ENCODE measurements at places on chromosomes 11 and 22. TPM values are rescaled to one million over a fixed set of nuclear protein-coding genes. Genes with fewer than 3 reads are reported as not detected.

- DNase-seq = no peak
Observed at GRCh38 chr22:19111140-19111539, 11.1 kb downstream of the DGCR2 start.

DNA sequence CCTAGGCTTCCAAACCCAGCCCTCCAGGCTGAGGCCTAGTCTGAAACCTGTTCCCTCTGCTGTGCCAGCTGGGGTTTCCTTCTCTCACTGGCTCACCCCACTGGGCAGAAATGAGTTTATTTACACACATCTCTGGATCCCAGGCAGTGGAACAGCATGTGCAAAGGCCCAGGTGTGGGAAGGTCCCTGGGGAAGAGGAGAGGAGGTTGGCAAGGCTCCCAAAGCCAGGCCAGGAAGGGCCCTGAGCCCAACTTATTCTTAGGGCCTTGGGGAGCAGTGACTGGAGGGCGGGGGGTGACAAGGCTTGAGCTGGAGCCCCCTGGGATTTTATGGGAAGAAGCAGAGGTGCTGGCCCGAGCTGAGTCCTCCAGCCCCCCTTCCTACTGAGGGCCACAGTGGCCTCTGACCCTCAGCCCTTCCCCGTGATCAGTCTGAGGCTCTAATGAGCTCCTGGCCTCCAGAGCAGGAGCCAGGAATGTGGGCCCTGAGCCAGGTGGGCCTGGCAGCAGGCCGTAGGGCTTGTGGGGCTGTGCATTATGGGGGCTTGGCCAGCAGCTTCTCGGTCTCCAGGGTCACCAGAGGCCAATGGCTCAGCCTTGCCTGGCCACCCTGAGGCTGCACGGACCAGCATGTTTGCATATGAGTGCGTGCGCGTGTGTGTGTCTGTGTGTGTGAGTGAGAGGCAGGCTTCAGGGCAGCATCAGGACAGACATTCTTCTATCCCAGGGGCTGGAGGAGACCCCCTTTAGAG lies 2.9 kb downstream of the MYO7A start:
- DNase-seq = peak; percentile 82

- no peak for DNase-seq
Observed at GRCh38 chr11:127395034-127395433, 394.5 kb upstream of the KIRREL3 start.

DNA sequence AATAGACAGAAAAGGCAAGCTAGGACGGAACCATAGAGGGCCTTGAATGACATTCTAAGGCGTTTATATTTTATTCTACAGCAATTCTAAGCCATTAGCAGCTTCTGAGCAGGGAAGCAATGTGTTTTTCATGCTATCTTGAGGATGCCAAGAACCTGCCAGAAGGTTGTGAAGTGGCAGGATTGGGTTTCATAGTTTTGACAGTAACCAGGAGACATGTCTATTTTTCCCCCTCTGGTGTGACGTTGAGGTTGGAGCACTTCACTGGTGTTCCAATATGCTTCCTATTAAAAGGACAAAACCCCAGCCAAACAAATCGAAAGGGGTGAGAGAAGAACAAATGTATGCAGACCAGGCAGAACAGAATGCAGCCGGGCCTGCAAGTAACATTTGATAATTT lies 148.2 kb downstream of the SPATA19 start:
- DNase-seq = no peak

DNA sequence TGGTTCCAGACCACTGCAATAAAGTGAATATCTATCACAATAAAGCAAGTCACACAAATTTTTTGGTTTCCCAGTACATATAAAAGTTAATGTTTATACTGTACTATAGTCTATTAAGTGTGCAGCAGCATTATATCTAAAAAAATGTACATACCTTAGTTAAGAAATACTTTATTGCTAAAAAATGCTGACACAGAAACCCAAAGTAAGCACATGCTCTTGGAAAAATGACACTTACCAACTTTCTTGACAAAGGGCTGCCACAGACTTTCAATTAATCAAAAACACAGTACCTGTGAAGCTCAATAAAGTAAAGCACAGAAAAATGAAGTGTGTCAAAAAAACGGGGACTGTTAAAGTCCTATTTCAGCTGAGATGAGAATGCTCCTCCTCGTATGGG lies 16.9 kb downstream of the CABIN1 start:
- DNase-seq = no peak

The LINC01488 gene
- polyA plus RNA-seq = 0.26 TPM

The KCNQ1 gene
- polyA plus RNA-seq = 0.08 TPM

The RFPL2 gene
- polyA plus RNA-seq = not detected

DNA sequence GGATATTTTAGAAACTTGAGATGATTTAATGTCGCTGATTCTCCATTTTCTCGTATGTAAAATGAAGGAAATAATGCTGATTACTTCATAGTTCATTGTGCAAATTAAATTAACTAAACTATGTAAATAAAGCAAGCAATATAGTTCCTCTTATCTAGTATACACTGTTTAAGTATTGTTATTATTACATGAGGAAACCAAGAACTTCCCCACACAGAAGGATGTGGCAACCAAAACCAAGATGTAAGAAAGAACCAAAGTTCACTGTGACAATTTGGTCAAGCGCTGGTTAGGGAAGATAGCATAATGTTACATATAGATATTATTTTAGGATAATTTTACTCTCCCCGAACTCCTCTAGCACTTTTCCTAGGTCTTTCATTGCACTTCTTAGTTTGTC lies 103.2 kb downstream of the XKR3 start:
- DNase-seq = no peak

DNA sequence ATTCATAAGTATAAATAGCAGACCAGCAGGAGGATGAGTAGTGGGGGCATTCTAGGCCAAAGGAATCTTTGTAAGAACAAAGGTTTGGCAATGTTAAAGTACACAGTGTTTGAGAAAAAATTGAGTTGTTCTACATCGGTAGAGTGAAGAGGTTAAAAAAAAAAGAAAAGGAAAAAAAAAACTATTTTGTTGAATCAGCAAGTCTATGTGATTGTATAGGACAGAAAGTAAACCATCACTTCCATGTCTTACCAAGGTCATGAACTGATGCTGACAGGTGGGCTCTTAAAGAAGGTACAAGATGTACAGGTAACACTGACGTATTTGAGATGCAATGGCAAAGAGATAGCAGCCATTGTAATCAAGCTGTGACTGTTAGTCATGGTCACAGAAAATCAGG lies 29.5 kb upstream of the PTH start:
- no peak for DNase-seq

The DPAGT1 gene
- polyA plus RNA-seq = 70.7 TPM

DNA sequence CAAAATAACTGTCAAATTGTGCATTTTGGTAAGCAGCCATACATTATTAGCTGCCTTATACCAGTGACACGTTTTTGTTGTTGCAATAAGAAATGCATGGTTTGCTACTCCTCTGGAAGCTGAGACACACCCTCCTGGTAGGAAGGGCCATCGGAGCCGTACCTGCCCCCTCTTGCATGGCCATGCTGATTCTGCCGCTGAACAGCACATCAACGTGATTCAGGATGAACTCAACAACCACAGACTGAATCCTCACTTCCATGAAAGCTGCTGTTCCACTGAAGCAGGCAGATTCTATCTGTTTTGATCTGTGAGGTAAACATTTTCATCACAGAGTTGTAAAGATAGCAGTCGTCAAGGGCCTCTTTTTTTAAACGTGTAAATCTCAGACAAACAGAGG lies 38.6 kb upstream of the TP53AIP1 start:
- DNase-seq = no peak

GRCh38 chr11:123798513-123799252 lies 7.5 kb downstream of the OR6M1 start:
- DNase-seq = no peak

GRCh38 chr11:125176866-125177265 lies 12.3 kb downstream of the PKNOX2 start:
- DNase-seq = no peak

The CTTN gene
- polyA plus RNA-seq = 113 TPM

The OR8A1 gene
- polyA plus RNA-seq = not detected

GRCh38 chr11:105935791-105936190 lies 86.2 kb downstream of the MSANTD4 start:
- no peak for DNase-seq

- no peak for DNase-seq
Observed at GRCh38 chr22:46289244-46289891, 7.3 kb upstream of the GTSE1 start.

- no peak for DNase-seq
Observed at GRCh38 chr11:133162227-133162626, 370.1 kb downstream of the OPCML start.

GRCh38 chr22:28802595-28803123 lies 2.3 kb upstream of the XBP1 start:
- DNase-seq = peak; percentile 66

GRCh38 chr11:97691061-97691460 lies 1301.2 kb downstream of the JRKL start:
- DNase-seq = no peak

The CLMP gene
- not detected for polyA plus RNA-seq

The ANO5 gene
- polyA plus RNA-seq = 0.08 TPM

DNA sequence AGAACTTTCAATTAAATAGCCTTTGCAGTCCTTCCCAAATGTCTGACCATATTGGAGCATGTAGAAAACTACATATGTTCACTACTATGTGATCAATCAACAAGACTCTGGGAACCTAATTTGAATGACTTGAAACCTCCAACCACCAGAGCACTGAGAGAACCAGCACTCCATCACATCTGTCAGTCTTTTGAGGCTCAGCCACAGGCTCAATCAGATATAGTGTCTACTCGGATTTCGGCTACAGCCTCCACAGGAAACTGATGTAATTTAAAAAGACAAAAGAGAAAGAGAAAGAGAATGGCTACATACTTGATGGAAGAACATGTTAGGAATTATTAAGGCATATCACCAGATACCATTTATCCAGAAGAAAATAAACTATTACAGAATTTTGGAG lies 859.0 kb downstream of the FAM181B start:
- no peak for DNase-seq

DNA sequence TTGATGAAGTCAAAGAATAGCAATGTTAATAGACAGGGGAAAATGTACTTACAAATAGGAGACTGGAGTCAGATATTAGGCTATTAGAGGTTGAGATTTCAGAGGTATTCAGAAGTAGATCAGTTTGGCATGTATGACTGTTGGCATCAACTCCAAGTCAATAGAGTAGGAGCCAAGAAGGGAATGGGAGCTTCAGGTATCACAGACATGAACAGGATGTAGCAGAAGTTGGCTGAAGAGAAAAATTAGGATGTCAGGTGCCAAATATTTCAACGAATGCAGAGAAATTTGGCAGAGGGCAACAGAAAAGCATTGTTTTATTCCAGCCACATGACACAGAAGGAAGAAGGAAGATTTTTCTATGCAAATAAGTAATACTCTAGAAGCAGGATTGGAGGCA lies 69.7 kb downstream of the GLYATL1 start:
- no peak for DNase-seq

DNA sequence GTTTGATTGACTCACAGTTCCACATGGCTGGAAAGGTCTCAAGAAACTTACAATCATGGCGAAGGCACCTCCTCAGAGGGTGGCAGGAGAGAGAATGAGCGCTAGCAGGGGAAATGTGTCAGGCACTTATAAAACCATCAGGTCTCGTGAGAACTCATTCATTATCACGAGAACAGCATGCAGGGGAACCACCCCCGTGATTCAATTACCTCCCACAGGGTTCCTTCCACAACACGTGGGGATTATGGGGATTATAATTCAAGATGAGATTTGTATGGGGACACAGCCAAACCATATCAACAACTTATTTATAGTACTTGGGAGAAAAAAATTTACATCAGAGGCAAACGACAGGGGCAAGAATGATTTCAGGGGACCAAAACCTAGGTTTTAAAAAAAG lies 3.0 kb downstream of the ME3 start:
- DNase-seq = no peak

DNA sequence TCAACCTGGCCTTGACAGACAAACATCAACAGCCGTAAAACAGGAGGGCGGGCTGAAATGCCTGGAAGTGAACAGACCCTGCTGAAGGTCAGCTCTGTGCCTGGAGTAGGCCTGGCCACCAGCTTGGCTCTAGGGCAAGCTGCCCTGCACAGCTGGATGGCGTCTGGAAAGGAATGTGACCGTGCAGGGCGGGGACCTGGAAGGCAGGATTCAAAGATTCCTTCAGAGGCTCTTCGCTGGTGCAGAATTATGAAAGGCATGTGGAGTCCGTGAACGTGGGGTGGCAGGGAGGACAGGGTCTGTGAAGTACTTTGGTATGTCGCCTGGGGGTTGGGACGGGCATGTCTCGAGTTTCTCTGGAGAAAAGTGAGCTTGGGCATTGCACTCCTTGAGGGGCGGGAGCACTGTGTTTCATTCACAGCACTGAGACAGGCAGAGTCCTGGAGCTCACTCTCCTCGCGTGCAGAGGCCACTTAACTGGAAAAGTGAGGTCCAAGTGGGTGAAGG lies 1.5 kb downstream of the EHD1 start:
- DNase-seq = peak; percentile 39

The PGA5 gene
- not detected for polyA plus RNA-seq

GRCh38 chr22:30575859-30576258 lies 1.4 kb upstream of the GAL3ST1 start:
- no peak for DNase-seq

- no peak for DNase-seq
Observed at GRCh38 chr11:129451524-129451923, 75.9 kb downstream of the BARX2 start.

DNA sequence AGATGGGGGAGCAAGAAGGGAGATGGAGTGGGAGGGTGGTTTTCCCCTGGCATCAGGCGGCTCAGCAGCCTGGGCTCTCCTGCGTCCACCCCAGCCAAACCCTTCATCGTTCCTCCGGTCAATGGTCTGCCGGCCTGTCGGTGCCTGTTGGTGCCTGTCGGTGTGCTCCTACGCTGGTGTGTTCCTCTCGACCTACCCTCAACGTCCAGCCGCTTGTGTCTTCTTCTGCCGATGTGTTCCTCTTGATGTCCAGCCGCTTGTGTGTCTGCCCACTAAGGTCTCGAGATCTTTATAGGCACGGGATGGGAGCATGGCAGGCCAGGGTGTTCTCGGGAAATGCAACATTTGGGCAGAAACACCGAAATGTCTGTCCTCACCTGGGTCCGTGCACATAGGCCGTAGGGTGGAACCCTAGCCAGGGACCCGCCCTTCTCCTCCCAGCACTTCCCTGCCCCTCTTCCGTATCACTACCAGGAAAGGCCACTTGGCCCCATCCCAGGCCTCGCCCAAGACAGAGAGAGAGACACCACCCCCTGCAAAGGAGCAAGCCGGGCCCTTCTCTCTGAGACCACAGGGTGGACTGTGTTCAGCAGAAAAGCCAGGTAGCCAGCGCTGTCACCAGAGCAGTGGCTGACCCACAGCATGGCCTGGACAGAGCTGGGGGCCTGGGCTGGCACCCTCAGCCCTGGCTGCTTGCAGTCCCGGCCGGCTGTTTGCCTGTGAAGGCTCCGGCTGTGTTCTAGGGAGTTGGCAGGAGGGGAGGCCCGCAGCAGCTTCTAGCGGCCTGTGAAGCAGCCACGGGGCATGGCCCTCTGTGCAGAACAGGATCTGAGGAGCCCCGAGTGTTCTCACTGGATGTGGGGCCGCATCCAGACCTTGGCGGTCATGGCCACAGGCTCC lies 61.6 kb upstream of the KCNQ1OT1 start:
- DNase-seq = no peak

DNA sequence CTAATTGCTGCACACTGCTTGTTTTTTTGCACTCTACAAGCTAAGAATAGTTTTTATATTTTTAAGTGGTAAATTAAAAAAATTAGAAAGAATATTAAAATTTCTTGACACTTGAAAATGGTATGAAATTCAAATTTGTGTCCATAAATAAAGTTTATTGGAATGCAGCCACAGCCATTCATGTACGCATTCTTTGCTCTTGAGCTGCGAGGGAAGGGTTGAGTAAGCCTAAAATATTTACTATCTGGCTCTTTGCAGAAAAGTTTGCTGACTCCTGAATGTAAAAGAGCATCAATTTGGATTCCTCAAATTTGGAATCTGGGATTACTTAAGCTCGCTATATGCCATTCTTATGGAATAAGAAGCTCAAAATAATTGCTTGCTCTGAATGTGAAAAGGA lies 3.4 kb upstream of the ADAMTS8 start:
- no peak for DNase-seq

The FSHB gene
- polyA plus RNA-seq = not detected

Measured in HepG2 (cell line).